ENCODE measurements at places on chromosomes 7 and 10.

- DNase-seq: no peak
These were observed 60.0 kb downstream of the PIK3AP1 start for GRCh38 chr10:96660297-96660696.

GRCh38 chr10:90461437-90462155, 396.2 kb downstream of the HTR7 start:
- no peak for DNase-seq

DNA sequence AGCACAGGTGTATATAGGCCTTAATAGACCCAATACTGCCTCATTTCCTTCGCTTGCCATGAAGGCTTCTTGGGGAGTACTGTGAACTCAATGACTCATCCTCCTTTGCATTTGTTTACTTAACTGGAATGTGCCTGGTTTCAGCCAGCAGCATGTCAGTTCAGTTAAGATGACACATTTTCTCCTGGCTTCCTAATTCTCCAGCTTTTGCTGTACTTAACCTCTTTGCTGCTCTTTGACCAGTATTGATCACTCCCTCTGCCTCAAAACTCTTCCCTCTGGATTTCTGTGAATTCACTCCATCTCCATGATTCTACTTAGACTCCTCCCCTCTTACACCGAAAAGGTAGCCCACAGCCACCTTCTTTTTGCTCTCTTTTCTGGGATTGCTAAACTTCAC, 135.7 kb downstream of the MAGI2 start:
- no peak for DNase-seq

GRCh38 chr7:74569501-74570075, 87.9 kb upstream of the GTF2I start:
- DNase-seq: no peak

DNA sequence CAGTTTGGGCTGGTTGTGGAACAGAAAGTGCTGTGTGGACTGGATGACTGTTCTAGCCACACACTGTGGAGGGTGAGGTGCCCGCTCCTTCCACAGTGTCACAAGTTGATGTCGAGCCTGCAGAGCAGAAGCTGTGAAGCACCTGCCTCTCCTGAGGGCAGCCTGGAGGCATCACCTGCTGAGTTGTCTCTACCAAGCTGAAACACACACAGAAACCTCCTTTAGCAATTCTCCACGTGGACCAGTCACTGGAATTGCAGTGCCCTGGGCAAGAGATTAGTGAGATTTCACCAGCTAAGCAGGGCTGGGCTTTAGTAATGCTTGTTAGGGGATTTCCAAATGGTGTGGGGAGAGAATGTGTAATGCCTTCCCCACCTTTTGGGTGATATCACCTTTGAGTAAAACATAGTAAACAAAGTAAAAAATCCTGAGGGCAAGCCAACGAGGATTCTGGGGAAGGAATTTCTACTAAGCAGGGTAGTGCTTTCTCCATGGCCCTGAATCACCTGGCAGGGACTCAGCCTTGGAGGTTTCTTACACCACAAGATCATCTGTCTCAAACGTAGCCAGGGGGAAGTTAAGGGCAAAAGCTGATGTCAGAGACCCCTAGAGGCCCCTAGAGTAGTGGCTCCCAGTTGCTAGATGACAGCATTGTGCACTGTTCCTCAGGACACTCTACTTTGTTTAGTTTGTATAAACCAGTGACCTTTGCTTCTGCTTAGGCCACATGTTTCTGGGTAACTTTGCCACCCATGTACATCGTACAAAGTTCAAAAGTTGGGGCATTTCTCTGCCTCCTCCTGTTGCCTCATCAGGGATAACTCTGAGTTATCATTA, 233.1 kb upstream of the IGFBP3 start:
- no peak for DNase-seq

DNA sequence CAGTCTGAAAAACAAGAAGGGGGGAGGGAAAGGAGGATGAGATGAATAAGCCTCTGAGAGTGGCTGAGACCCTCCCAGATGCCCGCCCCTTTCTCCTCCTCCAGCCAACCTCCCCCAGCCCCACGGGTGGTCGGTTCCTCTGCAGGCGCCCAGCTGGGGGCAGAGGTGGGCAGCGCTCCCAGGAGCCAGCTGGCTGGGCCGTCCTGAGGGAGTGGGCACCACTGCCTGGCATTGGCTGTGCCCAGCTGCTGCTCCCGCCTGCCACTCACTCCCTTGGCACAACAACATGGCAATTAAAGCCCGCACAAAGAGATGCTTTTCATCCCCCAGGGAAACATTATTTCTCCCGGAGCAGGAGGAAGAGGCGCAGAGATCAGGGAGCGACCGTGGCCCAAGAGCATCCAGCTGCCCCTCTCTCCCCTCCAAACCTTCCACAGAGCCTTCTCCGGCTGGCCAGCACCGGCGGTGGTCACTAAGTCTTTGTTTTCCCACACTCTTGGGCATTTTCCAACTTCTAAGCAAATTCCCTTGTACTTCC, 107.2 kb downstream of the SPDYE5 start:
- DNase-seq: peak; percentile 81
